NCI-H1436 (cell line): ENCODE measurements at places on chromosomes 5 and 9.

GRCh38 chr9:116337015-116337414, 183.4 kb downstream of the PAPPA start:
- DNase-seq, result no peak

GRCh38 chr5:78597068-78597973, 51.3 kb downstream of the LHFPL2 start:
- DNase-seq, result no peak

DNA sequence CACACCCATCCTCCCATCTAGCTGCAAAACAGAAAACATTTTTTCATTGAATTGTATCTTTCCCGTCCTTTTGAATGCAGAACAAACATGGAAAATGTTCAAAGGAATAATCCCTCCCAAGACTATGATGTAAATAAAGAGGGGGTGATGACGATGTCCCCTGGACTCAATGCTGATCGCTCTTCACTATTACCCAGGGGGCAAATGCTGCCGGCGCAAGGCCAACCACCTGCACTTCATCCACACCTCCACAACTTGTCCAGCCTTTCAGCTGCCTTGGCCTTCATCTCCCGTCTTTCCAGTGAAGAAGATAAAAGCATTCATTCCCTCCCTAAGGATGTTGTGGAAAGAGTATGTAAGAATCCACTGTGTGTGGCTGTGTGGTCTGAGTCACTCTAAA, 240.3 kb downstream of the AGTPBP1 start:
- DNase-seq, result no peak

- DNase-seq, result no peak
Measured at GRCh38 chr5:1310118-1310517, 15.2 kb upstream of the TERT start.

- DNase-seq, result no peak
Measured at GRCh38 chr5:174454464-174454863, 269.9 kb upstream of the MSX2 start.

GRCh38 chr5:65771266-65771665, 49.3 kb downstream of the NLN start:
- no peak for DNase-seq
